ENCODE measurements at places on chromosomes 1 and 21. TPM values are rescaled to one million over a fixed set of nuclear protein-coding genes. Genes with fewer than 3 reads are reported as not detected.

The PTGS2 gene
- 14.7 TPM for total RNA-seq

The MAGOH gene
- total RNA-seq, result 37.5 TPM

The MIER1 gene
- 43.2 TPM for total RNA-seq

The STPG1 gene
- total RNA-seq, result 7.2 TPM

The PKLR gene
- total RNA-seq, result 1.9 TPM

The CFHR1 gene
- not detected for total RNA-seq

The PAQR6 gene
- 8.5 TPM for total RNA-seq

The C8B gene
- not detected for total RNA-seq

The OR10Z1 gene
- total RNA-seq, result not detected

The LRRC71 gene
- not detected for total RNA-seq

The NTMT2 gene
- total RNA-seq, result not detected

The TCHHL1 gene
- total RNA-seq, result 4.4 TPM

The FYB2 gene
- 0.57 TPM for total RNA-seq

The NBPF11 gene
- total RNA-seq, result 40.0 TPM

The MPZ gene
- total RNA-seq, result 2.9 TPM

The ANKRD34A gene
- total RNA-seq, result not detected

The OR14A2 gene
- not detected for total RNA-seq

The CLCNKB gene
- not detected for total RNA-seq

The SLC45A3 gene
- 1.4 TPM for total RNA-seq

The MAP10 gene
- 0.73 TPM for total RNA-seq

The TSPEAR gene
- not detected for total RNA-seq

The NLRP3 gene
- 1.6 TPM for total RNA-seq

The UTS2 gene
- total RNA-seq, result not detected

The CD1C gene
- 4.3 TPM for total RNA-seq

The CLCA1 gene
- not detected for total RNA-seq

The ZNF648 gene
- total RNA-seq, result 0.89 TPM

The USH2A gene
- 0.08 TPM for total RNA-seq

The RSPO1 gene
- total RNA-seq, result 7.9 TPM

The RNU1-3 gene
- total RNA-seq, result under 0.01 TPM

Data from suprapubic skin (tissue), 4 donors.